ENCODE measurements at places on chromosomes 5 and 9. TPM values are rescaled to one million over a fixed set of nuclear protein-coding genes. Genes with fewer than 3 reads are reported as not detected.

Gene ADAMTSL1
- not detected for total RNA-seq

Gene DOCK8
- total RNA-seq, result 1.4 TPM

Gene CRB2
- 0.05 TPM for total RNA-seq

Gene ZNF879
- total RNA-seq, result 5.9 TPM

Gene C5orf58
- 0.15 TPM for total RNA-seq

Gene GMCL2
- total RNA-seq, result not detected

Gene AP3B1
- 55.4 TPM for total RNA-seq

Gene GZMA
- not detected for total RNA-seq

Gene SEPTIN8
- 22.8 TPM for total RNA-seq

Gene PCDHB14
- 0.80 TPM for total RNA-seq

Gene TARS1
- total RNA-seq, result 258 TPM

Gene ZBED3
- total RNA-seq, result 6.8 TPM

GRCh38 chr5:153880106-153880505 lies 158.6 kb downstream of the FAM114A2 start:
- no peaks in the 10 kb centered on the region for H3K36me3 ChIP-seq

DNA sequence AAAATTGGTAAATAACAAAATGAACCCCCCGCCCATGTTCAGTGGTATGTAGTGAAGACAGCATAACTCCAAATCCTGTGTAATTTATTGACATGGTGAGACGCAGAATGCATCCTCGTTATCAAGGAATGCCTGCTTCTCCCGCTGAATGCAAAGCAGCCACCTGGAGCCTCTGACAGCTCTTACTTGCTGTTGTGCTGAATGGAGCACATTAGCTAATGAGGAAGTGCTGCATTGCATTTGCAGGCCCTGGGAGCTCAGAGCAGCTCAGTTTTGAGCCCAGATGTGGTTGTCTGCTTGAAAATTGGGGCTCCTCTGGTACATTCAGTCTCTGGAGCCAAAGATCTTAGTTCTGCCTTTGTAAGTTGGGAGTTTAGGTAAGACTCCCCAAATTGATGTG lies 28.9 kb downstream of the PLAC8L1 start:
- no peaks in the 10 kb centered on the region for H3K36me3 ChIP-seq
- H3K27ac ChIP-seq, result no peak overlapping the region
- no peaks in the 10 kb centered on the region for H3K27me3 ChIP-seq
- H3K4me3 ChIP-seq, result no peak overlapping the region

- no peaks in the 10 kb centered on the region for H3K4me1 ChIP-seq
- H3K36me3 ChIP-seq, result no peaks in the 10 kb centered on the region
- no peak overlapping the region for H3K27ac ChIP-seq
- no peaks in the 10 kb centered on the region for H3K27me3 ChIP-seq
- no peak for DNase-seq
These were observed 379.4 kb upstream of the SGCD start for GRCh38 chr5:155947394-155948062.

DNA sequence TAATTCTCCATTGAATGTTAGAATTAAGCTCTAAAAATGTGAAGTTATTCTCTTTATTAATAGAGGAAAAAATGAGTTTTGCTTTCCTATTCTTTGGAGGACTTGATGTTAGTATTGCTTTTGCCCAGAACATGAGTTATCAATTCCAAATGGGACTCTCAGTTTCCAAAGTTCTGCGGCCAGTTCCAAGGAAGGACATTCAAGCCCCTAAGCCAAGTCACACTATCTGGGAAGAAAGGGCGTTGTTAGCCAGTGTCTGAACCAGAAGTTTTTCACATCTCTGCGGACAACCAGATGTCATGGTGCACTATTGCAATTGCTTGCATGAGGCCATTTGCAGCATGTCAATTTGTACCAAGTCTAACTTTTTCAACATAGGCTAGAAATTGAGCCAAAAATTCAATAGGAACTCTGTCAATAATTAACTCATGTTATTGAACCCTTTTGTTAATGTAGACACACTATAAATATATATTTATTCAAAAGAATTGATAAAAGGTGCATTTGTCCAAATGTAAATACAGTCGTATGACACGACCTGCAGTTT lies 183.3 kb upstream of the PIK3R1 start:
- no peaks in the 10 kb centered on the region for H3K27me3 ChIP-seq
- DNase-seq, result no peak
- H3K36me3 ChIP-seq, result no peaks in the 10 kb centered on the region
- no peak overlapping the region for H3K4me3 ChIP-seq
- no peaks in the 10 kb centered on the region for H3K4me1 ChIP-seq

- H3K4me3 ChIP-seq, result no peak overlapping the region
- H3K4me1 ChIP-seq, result no peaks in the 10 kb centered on the region
- no peaks in the 10 kb centered on the region for H3K36me3 ChIP-seq
- H3K27ac ChIP-seq, result no peak overlapping the region
- no peak for DNase-seq
These were observed 79.2 kb upstream of the HSPA9 start for GRCh38 chr5:138654281-138654867.

DNA sequence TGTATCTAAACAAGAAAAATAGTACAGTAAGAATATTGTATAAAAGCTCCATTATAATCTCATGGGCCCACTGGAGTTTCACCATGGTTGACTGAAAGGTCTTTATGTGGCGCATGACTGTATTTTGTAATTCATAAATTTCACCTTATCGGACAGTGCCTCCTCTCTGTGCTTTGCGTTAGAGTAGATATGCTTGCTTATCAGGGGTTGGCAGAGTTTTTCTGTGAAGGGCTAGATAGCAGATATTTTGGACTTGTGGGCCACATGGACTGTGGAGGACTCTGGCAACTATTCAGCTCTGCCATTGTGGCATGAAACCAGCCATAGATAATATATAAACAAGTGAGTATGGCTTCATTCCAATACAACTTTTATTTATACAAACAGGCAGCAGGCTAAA lies 23.2 kb downstream of the GAPVD1 start:
- H3K27me3 ChIP-seq, result no peaks in the 10 kb centered on the region
- 0 out of 2 replicates have a peak overlapping the region, but pooled peaks have one; percentile 29 for H3K27ac ChIP-seq
- H3K4me3 ChIP-seq, result no peak overlapping the region
- peaks cover 5% of the 10 kb centered on the region for H3K4me1 ChIP-seq

GRCh38 chr9:128640603-128641002 lies 16.0 kb downstream of the DYNC2I2 start:
- no peaks in the 10 kb centered on the region for H3K27me3 ChIP-seq
- H3K4me3 ChIP-seq, result no peak overlapping the region
- no peak for DNase-seq
- no peak overlapping the region for H3K27ac ChIP-seq

DNA sequence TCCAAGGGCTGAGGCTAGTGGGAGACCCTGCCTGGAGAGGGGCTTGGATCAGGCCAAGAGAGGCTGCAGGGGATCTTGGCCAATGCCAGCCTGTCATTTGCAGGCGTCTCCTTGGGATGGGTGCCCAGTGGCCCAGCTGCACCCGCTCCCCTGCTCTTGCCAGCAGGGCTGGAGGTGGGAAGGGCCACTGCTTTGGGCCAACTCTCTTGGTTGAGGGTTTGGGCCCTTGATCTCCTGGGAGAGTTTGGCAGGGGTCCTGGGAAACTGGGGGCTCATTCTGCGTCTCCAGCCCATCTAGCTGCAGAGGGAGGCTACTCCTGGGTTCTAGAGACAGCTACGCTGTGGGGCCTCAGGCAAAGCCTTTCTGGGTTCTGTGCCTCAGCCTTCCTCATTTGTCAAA lies 10.5 kb downstream of the PSD2 start:
- no peaks in the 10 kb centered on the region for H3K4me1 ChIP-seq
- H3K27me3 ChIP-seq, result peaks cover 2% of the 10 kb centered on the region
- no peak for DNase-seq
- no peaks in the 10 kb centered on the region for H3K36me3 ChIP-seq
- no peak overlapping the region for H3K27ac ChIP-seq
- no peak overlapping the region for H3K4me3 ChIP-seq

DNA sequence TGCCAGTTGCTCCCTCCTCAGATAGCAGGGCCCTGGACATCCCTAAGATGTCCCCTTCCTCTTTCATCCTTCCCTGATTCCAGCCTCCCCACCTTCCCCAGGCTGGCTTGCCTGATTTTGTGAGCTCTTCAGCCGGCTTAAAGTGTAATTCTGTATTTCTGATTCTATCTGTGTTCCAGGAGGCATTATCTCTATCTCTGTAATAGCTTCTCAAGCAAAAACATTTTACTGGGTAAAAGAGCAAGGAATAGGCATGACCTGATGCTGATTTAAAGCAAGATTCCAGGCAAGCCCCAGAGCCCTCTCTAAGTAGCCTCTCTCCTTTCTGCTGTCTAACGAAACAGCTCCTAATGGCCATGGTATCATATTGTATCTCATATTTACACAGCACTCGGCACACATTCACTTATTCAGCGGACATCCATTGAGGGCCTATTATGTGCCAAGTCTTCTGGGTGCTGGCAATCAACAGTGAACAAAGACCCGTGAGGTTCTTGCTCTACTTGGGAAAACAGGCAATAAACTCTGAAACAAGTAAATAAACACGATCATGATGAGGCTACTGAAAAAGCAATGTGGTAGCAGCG lies 100.9 kb upstream of the MSX2 start:
- no peaks in the 10 kb centered on the region for H3K4me1 ChIP-seq
- H3K4me3 ChIP-seq, result no peak overlapping the region
- no peaks in the 10 kb centered on the region for H3K36me3 ChIP-seq
- H3K27me3 ChIP-seq, result no peaks in the 10 kb centered on the region
- H3K27ac ChIP-seq, result no peak overlapping the region
- no peak for DNase-seq

DNA sequence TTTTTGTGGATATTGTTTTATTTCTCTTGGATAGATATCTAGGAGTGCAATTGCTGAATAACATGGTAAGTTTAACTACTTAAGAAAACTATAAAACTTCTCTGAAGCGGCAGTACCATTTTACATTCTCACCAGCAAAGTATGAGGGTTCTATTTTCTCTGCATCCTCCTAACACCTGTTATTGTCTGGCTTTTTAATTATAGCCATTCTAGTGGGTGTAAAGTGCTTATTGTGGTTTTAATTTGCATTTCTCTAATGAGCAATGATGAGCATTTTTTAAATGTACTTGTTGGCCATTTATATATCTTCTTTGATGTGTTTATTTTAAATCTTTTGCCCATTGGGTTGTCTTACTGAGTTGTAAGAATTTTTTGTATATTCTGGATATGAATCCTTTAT lies 28.7 kb downstream of the SMIM32 start:
- H3K4me3 ChIP-seq, result no peak overlapping the region
- peaks cover 22% of the 10 kb centered on the region for H3K36me3 ChIP-seq
- no peak overlapping the region for H3K27ac ChIP-seq
- no peaks in the 10 kb centered on the region for H3K27me3 ChIP-seq
- no peaks in the 10 kb centered on the region for H3K4me1 ChIP-seq

- no peak for DNase-seq
- no peaks in the 10 kb centered on the region for H3K36me3 ChIP-seq
- H3K4me1 ChIP-seq, result no peaks in the 10 kb centered on the region
- no peak overlapping the region for H3K4me3 ChIP-seq
- H3K27me3 ChIP-seq, result no peaks in the 10 kb centered on the region
- H3K27ac ChIP-seq, result no peak overlapping the region
These were observed 80.6 kb downstream of the ADRB2 start for GRCh38 chr5:148906968-148907367.

GRCh38 chr9:13532407-13532806 lies 252.9 kb upstream of the MPDZ start:
- no peak overlapping the region for H3K4me3 ChIP-seq
- no peaks in the 10 kb centered on the region for H3K36me3 ChIP-seq
- no peak overlapping the region for H3K27ac ChIP-seq
- no peaks in the 10 kb centered on the region for H3K4me1 ChIP-seq
- H3K27me3 ChIP-seq, result no peaks in the 10 kb centered on the region

DNA sequence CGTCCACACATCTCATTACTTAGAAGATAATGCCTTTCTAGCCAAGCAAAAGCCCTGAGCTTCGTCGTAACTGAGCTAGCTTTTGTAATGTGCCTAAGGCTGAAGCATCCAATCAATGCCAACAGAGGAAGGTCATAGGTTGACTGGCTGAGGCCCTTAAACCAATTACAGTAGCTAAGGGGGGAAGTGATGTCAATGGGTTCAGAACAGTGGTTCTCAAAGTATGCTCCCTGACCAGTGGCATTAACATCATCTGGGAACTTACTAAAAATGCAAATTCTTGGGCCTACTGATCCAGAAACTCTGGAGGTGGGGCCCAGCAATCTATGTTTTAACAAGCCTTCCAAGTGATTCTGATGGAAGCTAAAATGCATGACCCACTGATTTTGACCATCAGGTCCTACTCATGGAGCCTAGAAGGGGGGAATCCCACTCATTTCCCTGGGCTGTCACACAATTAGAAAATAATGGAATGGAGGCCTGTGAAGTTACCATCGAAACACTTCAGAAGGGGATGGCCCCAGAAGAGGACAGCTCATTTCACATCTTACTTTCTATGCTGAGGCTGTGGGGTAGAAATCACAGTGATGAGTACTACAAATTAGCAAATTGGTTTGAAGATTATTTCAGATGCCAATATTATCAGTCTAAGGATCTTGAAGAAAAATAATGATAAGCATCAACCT lies 4.8 kb upstream of the VLDLR start:
- no peak for DNase-seq
- no peak overlapping the region for H3K27ac ChIP-seq
- no peaks in the 10 kb centered on the region for H3K36me3 ChIP-seq
- H3K27me3 ChIP-seq, result no peaks in the 10 kb centered on the region
- H3K4me1 ChIP-seq, result no peaks in the 10 kb centered on the region
- no peak overlapping the region for H3K4me3 ChIP-seq

GRCh38 chr9:14097215-14097614 lies 216.7 kb downstream of the NFIB start:
- H3K4me1 ChIP-seq, result peaks cover 9% of the 10 kb centered on the region
- no peak overlapping the region for H3K4me3 ChIP-seq
- H3K27me3 ChIP-seq, result no peaks in the 10 kb centered on the region
- no peak for DNase-seq
- H3K27ac ChIP-seq, result no peak overlapping the region
- H3K36me3 ChIP-seq, result no peaks in the 10 kb centered on the region

- H3K27me3 ChIP-seq, result no peaks in the 10 kb centered on the region
- H3K4me3 ChIP-seq, result no peak overlapping the region
- H3K4me1 ChIP-seq, result no peaks in the 10 kb centered on the region
- H3K27ac ChIP-seq, result no peak overlapping the region
- DNase-seq, result no peak
These were observed 113.8 kb downstream of the ERCC6L2 start for GRCh38 chr9:95989297-95989696.

DNA sequence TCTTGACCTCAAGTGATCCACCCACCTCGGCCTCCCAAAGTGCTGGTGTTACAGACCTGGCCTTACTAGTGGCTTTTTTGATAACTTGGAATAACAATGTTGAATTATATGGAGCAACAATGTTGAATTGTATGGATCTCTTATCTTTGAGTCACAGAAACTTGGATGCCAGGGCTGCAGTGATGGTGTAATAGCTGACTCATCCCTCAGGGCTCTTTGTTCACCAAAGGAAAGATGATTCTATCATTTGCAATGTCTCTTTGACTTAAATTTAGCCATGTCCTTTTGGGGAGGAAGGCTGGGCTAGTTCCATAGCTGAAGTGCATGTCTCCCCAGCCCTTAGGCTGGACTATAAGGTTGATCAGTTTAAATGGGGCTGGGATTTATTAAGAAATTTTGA lies 172.3 kb downstream of the PDZD2 start:
- H3K27me3 ChIP-seq, result peaks cover 15% of the 10 kb centered on the region
- DNase-seq, result peak; percentile 28
- no peaks in the 10 kb centered on the region for H3K4me1 ChIP-seq

- DNase-seq, result no peak
- peak overlapping the region; percentile 10 for H3K4me3 ChIP-seq
- no peaks in the 10 kb centered on the region for H3K36me3 ChIP-seq
- H3K4me1 ChIP-seq, result peaks cover 95% of the 10 kb centered on the region
- H3K27ac ChIP-seq, result peak overlapping the region; percentile 99
- no peaks in the 10 kb centered on the region for H3K27me3 ChIP-seq
These were observed 52.9 kb downstream of the ARHGAP26 start for GRCh38 chr5:142823126-142823525.

Measured in Panc1 (cell line).